ENCODE measurements at places on chromosomes 2 and 18.

GRCh38 chr2:122754561-122754960, 999.1 kb downstream of the TSN start:
- DNase-seq, result no peak

GRCh38 chr2:37558623-37559022, 112.8 kb downstream of the CDC42EP3 start:
- DNase-seq, result no peak

- no peak for DNase-seq
Measured at GRCh38 chr2:223909001-223909741, 36.0 kb downstream of the WDFY1 start.

- no peak for DNase-seq
Measured at GRCh38 chr2:2826621-2827020, 495.5 kb upstream of the MYT1L start.

GRCh38 chr18:59575995-59576394, 121.2 kb downstream of the CCBE1 start:
- DNase-seq, result no peak

DNA sequence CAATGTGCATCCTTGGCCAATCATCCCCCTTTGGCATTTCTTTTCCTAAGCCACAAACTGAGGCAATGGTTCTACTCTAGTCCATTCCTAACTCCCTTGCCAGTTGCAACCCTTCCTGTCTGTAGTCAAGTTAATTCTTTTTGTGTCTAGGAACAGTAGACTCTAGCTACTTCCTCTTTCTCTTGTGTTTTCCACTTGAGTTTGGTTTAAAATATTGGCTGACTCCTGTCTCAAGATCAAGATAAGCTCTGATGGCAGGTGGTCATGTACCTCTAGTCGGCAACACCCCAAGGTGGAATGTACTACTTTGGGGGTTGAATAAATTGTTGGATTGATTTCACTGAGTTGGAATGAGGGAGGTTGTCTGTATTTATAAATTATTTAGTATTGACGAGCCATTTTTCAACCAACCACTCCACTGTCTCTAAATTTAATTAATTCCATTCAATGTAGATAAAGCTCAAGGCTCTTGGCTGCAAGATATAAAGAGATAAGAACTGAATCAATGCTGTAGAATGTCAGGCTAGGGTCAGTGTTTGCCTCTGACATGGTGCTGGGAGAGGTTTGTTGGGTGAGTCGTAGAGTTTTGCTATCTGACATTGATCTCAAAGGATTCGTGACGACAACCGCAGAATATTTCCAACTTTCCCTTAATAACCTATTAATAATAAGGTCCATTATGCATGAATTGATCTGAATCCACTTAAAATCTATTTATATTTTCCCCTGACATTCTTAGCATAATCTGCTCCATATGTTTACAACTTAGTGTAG, 188.7 kb upstream of the APCDD1 start:
- DNase-seq, result no peak

- DNase-seq, result peak; percentile 36
Measured at GRCh38 chr18:46555213-46555612, 101.8 kb downstream of the LOXHD1 start.

GRCh38 chr2:46471-47345, at the start of gene FAM110C:
FAM110C (minus strand) TSS chr2:46505; CDS start chr2:46385, 120 bp downstream.
- no peak for DNase-seq

DNA sequence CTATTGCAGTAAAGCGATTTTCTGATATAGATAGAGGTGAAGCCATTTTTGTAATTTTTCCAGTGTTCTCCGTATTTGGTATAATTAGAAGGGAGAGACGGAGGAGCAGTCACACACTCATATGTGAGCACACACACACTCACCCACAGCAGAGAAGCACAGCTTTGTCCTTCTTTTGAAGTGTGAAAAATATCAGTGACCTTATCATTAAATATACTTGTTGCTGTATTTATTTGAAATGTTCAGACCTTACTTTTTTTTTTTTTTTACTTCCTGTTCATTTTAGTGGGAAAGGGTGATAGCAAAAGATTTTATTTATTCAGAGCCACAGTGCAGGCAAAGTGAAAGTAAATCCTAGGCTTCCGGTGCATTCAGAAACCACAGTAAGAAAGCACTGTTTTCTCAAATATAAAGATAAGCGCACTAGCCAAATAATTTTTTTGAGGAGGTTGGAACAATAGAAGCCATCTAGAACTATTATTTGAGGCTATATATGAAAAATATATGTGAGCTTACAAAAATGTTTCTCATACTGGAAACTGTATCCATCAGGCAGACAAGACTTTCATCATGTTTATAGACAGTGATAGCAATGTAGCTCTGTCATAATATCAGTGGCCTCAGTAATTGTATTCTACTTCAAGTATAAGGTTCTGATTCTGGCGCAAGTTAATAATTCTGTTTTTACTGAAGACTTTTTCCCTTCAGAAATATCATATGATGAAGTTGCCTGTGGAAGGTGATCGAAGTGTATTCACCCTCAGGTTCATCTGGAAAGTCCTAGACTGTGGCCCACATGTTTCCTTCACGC, 37.2 kb downstream of the TSHZ1 start:
- DNase-seq, result no peak

GRCh38 chr2:16974688-16975087, 309.1 kb upstream of the CYRIA start:
- DNase-seq, result no peak

GRCh38 chr2:6184532-6185292, 492.5 kb downstream of the SOX11 start:
- no peak for DNase-seq

DNA sequence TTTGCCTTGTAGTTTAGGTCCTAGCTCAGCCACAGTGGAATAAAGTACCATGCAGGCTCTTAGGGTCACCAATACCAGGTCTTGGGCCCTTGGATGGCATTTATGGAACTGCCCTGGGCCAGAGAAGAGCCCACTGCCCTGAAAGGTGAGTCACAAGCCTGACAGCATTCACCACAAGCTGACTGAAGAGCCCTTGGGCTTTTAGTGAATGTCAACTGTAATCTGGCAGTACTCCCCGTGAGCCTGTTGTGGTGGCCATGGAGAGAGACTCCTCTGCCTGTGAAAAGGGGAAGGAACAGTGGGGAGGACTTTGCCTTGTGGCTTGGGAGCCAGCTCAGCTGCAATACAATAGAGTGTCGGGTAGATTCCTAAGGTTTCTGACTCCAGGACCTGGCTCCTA, 1389.7 kb downstream of the DSC3 start:
- no peak for DNase-seq

GRCh38 chr2:229836847-229837246, 85.0 kb downstream of the TRIP12 start:
- peak; percentile 1 for DNase-seq

GRCh38 chr2:51151490-51152140, 119.7 kb upstream of the NRXN1 start:
- DNase-seq, result no peak

DNA sequence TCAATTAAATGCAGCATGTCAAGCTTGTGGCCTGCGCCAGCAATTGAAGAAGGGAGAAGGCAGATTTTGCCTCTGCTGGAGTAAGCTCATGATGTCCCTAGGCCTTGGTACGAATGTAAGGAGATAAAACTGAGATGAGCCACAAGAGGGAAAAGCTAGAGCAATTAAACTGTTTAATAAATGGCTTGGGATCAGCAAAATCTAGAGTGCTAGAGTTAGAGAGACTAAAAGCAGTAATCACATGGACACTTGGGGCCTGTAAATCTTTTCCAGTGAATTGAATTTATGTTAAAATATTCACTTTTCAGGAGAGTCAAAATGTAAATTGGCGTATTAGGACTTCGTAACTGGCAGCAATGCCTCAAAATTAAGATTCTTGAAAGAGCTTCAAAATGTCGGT, 86.2 kb downstream of the CDK15 start:
- DNase-seq, result no peak

GRCh38 chr2:36404754-36405153, 49.2 kb downstream of the CRIM1 start:
- DNase-seq, result no peak

DNA sequence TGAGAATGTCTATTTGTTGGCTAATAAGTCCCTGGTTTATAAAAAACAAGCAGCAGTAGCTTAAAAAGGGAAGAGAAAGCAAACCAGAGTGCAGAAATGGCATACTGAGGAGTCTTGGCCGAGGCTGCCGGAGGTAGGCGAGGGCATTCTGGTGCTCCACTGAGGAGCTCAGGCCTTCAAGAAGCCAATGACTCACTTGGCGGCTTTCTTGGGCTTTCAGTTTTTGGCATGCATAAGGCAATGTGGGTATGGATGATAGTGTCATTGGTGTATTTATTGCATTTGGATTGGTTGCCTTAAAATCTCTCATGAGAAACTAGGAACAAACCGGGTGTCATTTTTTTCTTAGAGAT, 119.6 kb upstream of the ARL5A start:
- no peak for DNase-seq
